ENCODE measurements at places on chromosomes 3 and 15.

DNA sequence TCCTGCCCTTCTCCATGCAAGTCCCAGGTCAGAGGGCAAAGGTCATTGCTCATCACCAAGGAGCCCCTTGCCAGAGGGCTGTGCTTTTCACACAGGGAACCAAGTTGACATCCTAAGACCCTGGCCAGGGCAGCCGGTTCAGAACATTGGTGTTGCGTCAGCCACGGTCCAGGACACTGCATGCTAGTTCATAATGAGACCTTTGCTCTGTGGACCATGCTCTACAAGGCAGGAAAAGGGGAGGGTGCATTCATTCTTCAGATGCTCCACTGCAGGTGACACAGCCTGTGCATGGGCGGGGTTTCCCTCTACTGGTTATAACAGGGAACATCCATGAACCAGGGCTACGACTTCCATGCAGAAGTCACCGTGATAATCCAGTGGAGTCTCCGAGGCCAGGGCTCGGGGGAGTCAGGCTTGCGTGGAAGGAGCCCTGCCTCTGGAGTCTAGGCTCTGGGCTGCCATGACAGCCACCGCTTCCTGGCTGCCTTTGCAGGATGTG lies 81.6 kb downstream of the OCA2 start:
- no peak for DNase-seq

DNA sequence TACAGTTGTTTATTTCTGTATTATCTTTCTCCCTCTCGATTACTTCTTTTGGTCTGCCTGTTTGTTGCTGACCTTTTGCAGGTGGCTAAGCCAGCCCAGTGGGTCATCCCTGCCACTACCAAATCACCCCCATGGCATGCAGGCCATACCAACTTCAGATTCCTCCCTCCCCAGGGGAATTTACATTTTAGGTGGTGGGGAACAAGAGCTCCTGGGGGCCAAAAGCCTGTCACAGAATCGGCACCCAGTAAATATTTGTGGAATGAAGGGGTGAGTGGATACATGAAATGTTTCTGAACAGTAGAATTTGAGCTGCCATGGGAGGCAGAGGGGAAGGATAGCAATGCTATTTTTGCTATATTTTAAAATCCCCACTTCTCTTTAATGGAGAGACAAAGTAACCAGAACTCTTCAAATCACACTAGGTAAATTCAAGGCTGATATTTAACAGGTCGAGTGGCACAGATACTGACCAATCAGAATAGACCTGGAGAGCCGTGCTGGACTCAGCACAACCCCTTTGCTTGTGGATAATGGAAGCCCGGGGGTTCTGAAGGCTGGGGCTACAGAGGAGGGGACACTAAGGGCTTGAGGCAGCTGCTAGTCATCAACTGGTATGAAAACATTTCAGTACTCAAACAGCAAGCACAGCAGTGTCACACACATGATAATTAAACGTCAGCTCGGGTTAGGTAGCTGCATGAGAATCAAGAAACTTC lies 54.3 kb upstream of the SMAD3 start:
- no peak for DNase-seq

DNA sequence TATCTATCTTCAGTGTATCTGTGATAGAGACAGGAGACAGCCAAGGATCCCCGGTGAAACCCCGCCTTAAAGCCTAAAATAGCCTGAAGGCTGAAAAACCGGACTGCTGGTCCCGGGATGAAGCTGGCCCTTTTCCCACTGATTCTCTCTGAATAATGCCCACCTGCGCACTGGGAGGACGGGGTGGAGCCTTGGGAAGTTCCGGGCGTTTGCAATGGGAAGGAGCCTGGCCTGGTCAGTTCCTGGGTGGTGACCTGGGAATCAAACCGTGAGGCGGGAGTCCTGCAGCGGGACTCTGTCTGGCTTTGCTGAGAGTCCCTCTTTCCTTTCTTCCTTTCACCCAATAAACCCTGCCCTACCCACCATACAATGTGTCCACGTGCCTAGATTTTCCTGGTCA lies 157.9 kb downstream of the C3orf38 start:
- DNase-seq = no peak

DNA sequence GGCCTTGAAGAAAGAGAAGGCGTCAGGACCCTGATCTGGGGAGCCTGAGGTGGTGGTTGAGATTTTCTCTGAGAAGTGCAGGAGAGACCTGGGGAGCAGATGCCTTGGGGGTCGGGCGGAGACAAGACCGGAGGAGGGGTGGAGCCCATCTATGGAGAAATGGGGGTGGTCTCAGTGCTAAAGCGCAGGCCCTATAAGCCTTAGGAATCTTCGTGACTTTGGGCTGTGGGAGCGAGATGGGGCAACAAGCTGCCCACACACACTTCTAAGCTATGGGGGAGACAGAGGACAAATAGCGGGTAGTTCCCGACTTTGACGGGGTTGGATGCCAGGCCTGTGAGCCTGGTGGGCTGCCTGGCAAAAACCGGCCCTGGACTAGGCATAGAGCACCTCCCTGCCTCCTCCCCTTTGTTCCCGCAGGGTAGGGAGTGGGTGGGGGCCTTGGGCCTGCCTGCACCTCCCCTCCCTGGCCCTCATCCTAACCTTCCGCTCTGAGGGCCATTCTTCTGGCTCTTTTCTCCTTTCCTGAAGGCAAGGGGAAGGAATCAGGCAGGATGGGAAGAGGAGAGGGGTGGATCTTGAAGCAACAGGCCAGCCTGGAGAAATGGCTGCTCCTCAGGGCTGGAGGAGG lies 880 bp downstream of the NISCH start:
- no peak for DNase-seq

DNA sequence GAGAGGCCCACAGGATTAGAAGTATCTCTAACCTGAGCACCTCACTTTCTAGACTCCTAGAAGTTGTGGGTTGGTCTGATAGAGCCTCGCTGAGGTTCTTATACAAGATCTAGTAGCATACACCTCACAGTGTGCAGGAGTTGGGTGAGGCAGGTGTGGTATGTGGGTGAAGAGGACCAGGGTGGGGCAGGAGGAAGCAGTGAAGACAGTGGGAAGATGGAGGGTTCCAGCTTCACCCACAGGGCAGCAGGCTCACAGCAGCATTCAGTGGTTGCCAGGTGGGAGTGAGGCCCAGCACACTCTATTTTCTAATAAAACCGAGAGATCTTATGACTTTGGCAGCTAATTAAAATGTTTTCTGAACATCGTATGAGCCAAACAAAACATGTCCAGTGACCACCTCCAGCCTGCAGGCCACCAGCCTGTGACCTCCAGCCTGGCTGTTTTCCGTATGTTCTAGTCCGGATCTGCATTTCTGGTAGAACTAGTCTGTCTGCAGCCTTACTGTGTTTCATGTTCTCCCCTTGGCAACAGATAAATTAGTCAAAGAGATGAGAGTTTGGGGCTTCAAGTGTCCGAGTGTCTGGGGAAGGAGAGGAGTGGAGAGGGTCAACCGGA lies 170.4 kb upstream of the CTDSPL start:
- no peak for DNase-seq

Measured in stimulated activated CD4-positive, alpha-beta T cell treated with anti-CD3 and anti-CD28 coated beads, TNF-alpha, amount 100 ng/mL, for 24 hours (primary cell).